ENCODE measurements at places on chromosomes 7 and 10. TPM values are rescaled to one million over a fixed set of nuclear protein-coding genes. Genes with fewer than 3 reads are reported as not detected.

DNA sequence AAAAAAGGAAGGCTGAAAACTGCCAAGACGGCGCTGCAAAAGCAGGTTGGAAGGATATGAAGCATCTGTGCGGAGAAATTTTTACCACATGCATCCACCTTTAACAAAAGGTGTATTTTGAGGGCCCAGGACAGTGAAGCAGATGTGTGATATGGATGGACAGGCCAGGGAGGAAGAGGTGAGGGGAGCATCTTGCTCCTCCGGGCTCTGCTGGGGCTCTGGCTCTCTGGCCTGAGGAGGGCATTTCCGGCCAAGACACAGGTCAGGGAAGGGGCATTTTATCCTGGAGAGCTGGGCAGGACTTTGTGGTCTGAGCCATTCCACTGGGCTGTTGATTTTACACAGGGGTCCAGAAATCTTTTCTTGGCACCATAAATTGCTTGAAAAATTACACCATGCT lies 175.1 kb downstream of the ZMYND11 start:
- no peaks in the 10 kb centered on the region for H3K36me3 ChIP-seq
- H3K4me3 ChIP-seq, result no peak overlapping the region
- H3K27ac ChIP-seq, result no peak overlapping the region
- no peaks in the 10 kb centered on the region for H3K27me3 ChIP-seq
- no peak for DNase-seq
- no peaks in the 10 kb centered on the region for H3K4me1 ChIP-seq

Gene DENND10
- total RNA-seq, result 82.6 TPM

DNA sequence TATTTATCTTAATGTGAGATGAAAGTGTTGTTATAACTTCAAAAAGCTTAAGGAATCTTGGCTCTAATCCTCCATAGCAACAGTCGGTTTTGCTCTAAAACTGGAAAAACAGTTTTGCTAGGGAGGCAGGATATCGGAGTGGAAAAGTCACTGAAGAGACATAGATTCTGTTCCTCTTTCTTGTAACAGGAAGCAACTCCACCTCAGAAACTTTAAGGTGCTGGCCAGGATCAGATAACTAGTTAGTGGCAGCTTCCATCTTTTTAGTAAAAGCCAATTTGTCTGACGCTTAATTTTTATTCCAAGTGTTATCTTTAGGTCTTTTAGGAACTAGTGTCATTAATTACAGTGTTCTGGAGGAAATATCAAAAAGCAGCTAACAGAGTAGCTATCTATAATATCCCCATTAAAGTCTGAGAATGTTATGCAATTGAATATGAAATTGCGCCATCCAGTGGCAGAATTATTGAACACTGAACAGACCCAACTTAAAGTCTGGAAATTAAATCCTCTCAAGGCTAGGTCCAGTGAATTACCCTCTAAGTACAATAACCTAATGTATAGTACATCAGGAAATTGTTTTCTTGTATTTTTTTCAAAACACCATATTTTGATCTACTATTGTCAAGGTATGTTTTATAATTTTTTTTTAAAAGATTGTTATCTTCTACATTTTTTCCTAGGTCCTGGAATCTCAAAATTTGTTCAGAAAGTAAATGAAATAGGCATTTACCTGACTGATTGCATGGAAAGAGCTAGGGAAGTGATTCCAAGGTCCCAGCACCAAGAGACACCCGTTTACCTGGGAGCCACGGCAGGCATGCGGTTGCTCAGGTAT lies 65.9 kb upstream of the CC2D2B start:
- DNase-seq, result peak; percentile 86
- H3K4me1 ChIP-seq, result peaks cover 30% of the 10 kb centered on the region
- peak overlapping the region; percentile 96 for H3K27ac ChIP-seq
- H3K4me3 ChIP-seq, result peak overlapping the region; percentile 64

DNA sequence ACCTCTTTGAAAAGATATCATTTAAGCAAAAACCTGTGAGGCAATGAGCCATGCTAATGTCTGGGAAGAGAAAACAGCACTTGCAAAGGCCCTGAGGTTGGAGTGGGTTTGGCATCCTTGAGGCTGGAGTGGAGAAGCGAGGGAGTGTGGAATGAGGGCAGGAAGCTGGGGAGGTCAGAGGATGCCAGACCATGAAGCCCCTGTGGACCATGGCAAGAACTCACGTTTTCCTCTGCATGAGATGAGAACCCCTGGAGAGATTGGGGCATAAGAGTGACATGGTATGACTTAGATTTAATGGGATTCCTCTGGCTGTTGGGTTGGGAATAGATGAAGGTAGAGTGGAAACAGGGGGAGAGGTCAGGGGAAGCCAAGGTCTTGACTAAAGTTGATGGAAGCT lies 49.4 kb downstream of the GPR26 start:
- DNase-seq, result no peak
- no peaks in the 10 kb centered on the region for H3K4me1 ChIP-seq
- no peaks in the 10 kb centered on the region for H3K27me3 ChIP-seq
- H3K4me3 ChIP-seq, result no peak overlapping the region

DNA sequence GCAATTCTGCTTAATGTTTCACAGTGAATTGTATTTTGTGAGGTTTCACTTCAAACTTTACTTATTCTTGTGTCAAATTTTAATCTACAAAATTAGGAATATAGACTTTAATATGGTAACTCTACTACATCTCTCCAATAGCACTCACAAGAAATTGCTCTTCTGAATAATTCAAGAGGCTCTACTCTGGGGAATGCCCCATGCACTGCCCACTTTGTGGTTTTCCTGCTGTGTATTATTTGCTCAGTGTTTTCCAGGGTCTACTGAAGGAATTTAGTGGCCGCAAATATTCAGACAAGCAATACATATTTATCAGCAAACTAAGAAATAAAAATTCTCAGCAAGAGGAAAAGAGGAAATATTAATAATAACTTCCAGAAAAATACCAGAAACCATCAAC lies 611.4 kb downstream of the TNS3 start:
- no peaks in the 10 kb centered on the region for H3K4me1 ChIP-seq
- H3K27me3 ChIP-seq, result no peaks in the 10 kb centered on the region
- H3K36me3 ChIP-seq, result no peaks in the 10 kb centered on the region

- H3K27ac ChIP-seq, result no peak overlapping the region
- no peaks in the 10 kb centered on the region for H3K4me1 ChIP-seq
- H3K27me3 ChIP-seq, result peaks cover 9% of the 10 kb centered on the region
- no peaks in the 10 kb centered on the region for H3K36me3 ChIP-seq
Measured at GRCh38 chr7:50723888-50724287, 58.8 kb downstream of the GRB10 start.

DNA sequence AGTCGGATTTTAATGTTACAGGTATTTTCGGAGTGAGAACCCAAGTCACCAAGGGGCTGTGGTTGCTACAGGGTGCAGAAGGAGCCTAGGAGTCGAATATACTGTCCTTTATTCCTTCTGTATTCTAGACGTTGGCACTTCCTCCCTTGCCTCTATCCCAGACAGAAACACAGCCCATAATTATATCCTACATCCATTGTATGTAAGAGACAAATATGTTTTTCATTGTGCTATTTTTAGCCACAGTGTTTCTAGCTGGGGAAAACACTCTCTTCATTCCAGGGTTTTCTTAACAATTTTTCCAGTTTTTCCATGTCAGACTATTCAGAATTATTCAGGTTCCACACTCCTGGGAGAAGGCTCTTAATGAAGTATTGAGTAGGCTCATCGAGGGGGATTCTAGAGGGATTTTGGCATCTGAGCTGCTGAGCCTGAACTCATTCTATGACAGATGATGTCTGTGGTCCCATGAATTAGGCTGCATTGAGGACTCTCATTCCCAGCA lies 32.6 kb downstream of the KIAA1217 start:
- H3K27ac ChIP-seq, result no peak overlapping the region
- no peaks in the 10 kb centered on the region for H3K4me1 ChIP-seq
- H3K36me3 ChIP-seq, result no peaks in the 10 kb centered on the region
- H3K27me3 ChIP-seq, result no peaks in the 10 kb centered on the region
- DNase-seq, result no peak

GRCh38 chr10:25966844-25967243 lies 32.8 kb downstream of the MYO3A start:
- no peak for DNase-seq
- no peaks in the 10 kb centered on the region for H3K27me3 ChIP-seq
- no peaks in the 10 kb centered on the region for H3K4me1 ChIP-seq
- H3K27ac ChIP-seq, result no peak overlapping the region
